ENCODE measurements at places on chromosomes 6 and 20.

DNA sequence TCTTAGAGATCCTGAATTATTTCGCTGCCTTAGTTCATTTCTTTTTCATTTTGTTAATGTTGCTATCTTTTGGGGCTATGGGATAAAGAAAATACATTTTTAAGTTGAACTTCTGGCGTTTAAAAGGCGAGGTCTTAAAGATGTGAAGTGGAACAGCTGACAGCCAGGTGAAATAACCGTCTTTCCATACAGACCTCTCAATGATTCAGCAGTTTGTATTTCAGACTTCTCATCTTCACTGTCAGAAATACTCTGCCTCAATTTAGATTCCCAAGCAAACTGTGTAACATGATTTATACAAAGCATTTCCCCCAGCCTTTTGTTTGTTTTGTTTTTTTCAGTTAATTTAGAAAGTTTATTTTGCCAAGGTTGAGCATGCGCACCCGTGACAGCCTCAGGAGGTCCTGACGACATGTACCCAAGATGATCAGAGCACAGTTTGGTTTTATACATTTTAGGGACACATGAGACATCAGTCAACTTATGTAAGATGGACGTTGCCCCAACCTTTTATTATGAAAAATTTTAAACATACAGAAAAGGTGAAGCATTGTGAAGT lies 40.0 kb downstream of the SLC9A8 start:
- no peak for DNase-seq

GRCh38 chr20:60250251-60250650 lies 292.0 kb downstream of the CDH26 start:
- DNase-seq = peak; percentile 44

GRCh38 chr6:780706-781105 lies 87.8 kb upstream of the EXOC2 start:
- no peak for DNase-seq

DNA sequence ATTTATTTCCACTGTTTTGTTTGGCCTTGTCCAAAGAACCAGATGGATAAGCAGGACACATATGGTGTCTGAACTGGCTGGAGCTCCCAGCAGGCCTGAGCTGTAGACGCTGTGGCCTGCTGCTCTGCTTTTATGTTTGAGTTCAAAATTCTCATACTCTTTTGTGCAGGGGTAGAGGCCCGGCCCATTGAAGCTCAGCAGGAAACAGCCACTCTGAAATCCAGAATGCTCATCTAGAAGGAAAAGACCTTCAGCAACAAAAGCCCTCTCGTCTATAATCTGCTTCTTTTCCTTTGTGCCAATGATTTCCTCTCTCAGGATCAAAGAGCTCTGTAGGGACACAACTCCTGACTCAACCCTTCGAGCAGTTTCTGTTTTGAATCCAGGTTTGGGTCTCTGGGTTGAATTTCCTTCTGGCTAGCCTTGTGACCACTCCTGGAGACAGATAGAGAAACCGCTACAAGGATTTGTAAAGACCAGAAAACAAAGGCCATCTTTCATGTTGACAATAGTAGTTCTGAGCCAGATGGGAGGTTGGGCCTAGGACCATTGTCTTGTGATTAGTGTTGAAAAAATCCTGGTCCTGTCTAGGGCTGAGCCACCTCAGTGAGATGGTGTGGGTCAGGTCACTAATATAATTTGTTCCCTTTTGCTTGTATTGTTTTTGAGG lies 446.7 kb downstream of the BCKDHB start:
- no peak for DNase-seq

- DNase-seq = no peak
These were observed 72.8 kb upstream of the ADTRP start for GRCh38 chr6:11851387-11851786.

DNA sequence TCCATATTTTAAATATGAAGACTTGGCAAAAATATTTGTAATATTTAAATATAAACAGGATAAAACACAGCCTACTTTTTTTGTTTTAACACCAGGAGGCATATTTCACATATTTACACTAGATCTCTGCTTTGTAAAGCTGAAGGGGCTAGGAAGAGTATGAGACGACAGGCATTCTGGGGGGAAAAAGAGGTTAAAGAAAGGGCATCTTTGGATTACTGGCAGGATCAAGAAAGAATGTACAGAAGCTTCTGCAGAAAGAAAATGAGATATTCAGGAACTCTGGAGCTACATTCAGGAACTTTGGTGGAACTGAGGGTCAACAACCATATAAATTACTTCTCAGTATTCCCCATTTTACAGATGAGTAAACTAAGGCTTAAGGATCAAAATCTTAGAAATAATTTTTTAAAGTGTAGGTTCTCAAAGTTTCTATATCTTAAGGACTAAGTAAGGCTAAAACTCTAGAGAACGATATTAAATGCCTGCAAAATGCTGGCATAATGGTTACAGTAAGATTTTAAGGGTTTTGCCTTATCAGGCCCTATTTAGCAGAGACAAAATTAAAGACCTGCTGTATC lies 156.5 kb downstream of the CDK19 start:
- no peak for DNase-seq

DNA sequence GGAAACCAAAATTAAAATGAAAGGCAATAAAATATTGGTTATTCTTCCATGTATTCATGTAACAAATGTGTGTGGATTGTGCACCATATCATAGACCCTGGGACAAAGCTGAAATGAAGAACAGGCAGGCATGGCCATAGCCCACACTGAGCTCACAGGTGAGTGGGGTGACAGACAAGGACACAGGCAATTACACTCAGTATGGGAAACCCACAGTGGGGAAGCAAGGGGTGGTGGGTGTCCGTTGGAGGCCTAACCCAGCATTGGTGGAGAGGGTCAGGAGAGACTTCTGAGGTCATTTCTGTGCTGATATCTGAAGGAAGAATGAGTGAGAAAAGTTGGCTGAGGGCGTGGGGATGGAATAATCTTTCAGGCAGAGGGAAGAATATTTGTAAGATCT lies 47.6 kb upstream of the MAP3K4 start:
- DNase-seq = no peak

GRCh38 chr6:126824226-126824625 lies 294.2 kb upstream of the RSPO3 start:
- no peak for DNase-seq

DNA sequence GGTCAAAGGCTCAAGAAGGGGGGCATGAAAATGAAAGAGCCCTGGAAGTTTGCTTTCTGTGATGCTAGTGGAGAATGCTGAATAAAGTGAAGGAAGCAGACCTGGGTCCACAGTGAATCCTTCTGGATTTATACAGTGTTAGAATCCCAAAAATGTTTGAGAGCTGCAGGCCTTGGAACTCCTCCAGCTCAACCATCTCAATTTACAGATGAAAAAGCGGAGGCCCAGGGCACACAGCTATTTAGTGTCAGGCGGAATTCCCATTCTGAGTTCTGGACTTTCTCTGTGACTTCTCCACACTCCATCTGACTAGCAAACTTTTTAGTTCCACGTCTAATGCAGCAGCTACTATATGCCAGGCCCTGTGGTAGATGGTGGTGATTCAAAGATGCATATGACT lies 1.5 kb upstream of the PRSS35 start:
- DNase-seq = no peak

GRCh38 chr20:37681384-37682112 lies 12.3 kb upstream of the CTNNBL1 start:
- no peak for DNase-seq

GRCh38 chr20:49768204-49769047 lies 44.2 kb upstream of the SLC9A8 start:
- DNase-seq = no peak

GRCh38 chr6:155219299-155219698 lies 44.5 kb upstream of the CLDN20 start:
- no peak for DNase-seq

- DNase-seq = no peak
These were observed 597.0 kb downstream of the EYS start for GRCh38 chr6:65110031-65110430.

- DNase-seq = no peak
These were observed 54.7 kb downstream of the GFOD1 start for GRCh38 chr6:13432526-13433184.

DNA sequence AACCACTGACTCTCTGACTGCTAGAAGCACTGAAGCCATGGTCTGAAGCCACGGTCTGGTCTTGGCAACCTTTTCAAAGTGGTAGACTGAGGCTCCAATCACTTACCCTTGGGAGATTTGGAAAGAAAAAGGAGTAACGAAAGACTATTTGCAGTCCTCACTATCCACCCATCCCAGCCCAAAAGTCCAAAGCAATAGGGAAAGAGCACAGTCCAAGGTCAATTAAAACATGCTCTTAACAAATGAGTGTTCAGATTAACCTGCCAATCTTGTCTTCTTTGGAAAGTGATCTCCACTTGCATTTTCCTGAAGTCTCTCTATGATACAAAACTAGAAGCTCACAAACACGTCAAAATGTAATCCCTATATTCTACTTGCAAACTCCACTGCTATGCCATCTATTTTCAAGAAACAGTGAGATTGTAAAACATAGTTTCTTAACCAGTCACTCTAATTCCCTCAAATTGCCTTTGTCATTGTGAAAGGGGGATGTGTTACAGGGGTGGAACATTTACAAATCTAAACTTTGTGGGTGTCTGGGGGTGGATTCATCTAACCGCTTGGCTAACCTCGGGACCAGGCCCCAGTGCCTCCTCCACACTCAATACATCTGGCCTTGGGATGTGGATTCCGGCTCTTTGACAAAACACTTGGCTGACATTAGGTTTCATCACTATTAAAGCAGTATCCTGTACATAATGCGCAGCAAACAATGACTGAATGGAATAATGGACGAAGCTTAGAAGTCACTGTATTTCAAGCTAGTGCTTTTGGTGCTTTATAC lies 56.4 kb downstream of the B4GALT5 start:
- no peak for DNase-seq

- DNase-seq = no peak
These were observed 34.8 kb upstream of the NUP153 start for GRCh38 chr6:17741507-17741906.

GRCh38 chr20:52631469-52631868 lies 340.7 kb upstream of the TSHZ2 start:
- DNase-seq = no peak

DNA sequence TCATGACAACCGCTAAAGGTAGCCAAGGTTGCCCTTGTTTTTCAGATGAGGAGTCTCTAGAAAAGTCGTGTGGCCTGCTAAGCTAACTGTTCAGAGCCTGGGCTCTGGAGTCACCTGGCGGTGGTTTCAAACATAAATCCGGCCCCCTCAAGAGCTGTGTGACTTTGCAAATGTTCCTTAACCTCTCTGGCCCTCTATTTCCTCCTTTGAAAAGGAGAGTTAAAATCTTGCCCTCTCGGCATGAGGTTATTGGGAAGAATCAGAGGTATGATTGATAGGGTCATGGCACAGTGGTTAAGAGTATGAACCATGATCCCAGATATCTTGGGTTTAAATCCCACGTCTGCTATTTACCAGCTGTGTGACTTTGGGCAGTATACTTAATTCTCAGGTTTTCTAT lies 5.6 kb upstream of the LBP start:
- DNase-seq = no peak

- no peak for DNase-seq
These were observed 921.9 kb upstream of the EYS start for GRCh38 chr6:66628917-66629316.

Data from activated CD8-positive, alpha-beta memory T cell treated with anti-CD3 and anti-CD28 coated beads for 24 hours (primary cell).